MV-4-11 (cell line): ENCODE measurements at places on chromosomes 12 and 14.

DNA sequence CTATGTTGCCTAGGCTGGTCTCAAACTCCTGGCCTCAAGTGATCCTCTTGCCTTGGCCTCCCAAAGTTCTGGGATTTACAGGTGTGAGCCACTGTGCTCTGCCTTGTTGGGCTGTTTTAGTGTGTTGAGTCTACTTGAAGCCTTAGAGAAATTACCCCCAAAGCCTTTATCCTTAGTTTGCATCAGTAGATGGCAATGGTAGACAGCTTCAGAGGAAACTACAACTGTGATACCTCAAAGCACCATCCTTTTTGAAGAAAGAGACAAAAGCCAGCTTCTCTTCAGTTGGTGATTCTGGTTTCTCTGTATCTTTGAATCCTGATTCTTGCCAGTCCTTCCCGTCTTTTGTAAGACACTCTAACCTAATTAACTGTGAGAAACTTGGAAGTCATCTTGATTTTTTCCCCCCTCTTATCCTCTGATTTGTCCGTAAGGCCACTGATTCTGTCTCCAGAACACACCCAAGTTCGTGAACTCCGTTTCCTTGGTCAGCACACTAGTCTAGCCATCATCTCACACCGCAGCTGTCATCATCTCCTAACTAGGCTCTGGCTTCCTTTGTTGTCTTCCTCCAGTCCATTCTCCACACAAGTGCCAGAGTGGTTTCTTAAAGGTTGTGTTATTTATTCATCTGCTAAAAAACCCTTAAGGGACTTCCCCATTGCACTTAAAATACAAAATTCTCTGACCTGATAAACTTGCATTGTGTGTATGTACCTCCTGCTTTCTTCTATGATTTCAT is 20.2 kb downstream of the ATP2A2 start:
- DNase-seq = no peak

- no peak for DNase-seq
These were observed 209.1 kb downstream of the GRIN2B start for GRCh38 chr12:13772264-13772663.

DNA sequence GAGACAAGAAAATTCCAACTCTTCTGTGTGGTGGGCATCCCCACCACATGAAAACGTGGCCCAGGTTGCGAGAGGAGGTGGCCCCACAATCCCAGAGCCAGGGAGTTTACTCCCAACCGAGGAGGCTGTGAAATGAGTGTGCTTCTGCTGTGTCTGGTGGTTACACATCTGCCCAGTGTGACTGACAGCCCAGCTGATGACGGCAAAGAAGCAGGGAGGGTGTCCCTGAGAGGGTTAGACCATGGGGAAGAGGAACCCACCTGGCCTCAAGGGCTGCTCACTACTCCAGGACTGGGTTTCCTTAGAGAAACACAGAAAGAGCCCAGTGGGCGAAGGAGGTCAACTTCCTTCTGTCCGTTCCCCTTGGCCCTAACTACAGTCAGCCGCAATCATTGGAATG is 24.6 kb downstream of the ZFP36L1 start:
- DNase-seq = no peak

- no peak for DNase-seq
These were observed at the start of gene IFNG-AS1 for GRCh38 chr12:67989184-67989920. Gene IFNG-AS1, plus strand, starts transcription at chr12:67989447.

GRCh38 chr12:62632411-62632918 is 165.8 kb downstream of the MON2 start:
- no peak for DNase-seq

- DNase-seq = peak; percentile 35
These were observed 41.6 kb downstream of the UBE3B start for GRCh38 chr12:109518820-109519665.

- DNase-seq = no peak
These were observed 244.9 kb upstream of the DIO2 start for GRCh38 chr14:80456209-80456608.

- DNase-seq = no peak
These were observed 61.3 kb downstream of the DICER1 start for GRCh38 chr14:95095996-95096395.

DNA sequence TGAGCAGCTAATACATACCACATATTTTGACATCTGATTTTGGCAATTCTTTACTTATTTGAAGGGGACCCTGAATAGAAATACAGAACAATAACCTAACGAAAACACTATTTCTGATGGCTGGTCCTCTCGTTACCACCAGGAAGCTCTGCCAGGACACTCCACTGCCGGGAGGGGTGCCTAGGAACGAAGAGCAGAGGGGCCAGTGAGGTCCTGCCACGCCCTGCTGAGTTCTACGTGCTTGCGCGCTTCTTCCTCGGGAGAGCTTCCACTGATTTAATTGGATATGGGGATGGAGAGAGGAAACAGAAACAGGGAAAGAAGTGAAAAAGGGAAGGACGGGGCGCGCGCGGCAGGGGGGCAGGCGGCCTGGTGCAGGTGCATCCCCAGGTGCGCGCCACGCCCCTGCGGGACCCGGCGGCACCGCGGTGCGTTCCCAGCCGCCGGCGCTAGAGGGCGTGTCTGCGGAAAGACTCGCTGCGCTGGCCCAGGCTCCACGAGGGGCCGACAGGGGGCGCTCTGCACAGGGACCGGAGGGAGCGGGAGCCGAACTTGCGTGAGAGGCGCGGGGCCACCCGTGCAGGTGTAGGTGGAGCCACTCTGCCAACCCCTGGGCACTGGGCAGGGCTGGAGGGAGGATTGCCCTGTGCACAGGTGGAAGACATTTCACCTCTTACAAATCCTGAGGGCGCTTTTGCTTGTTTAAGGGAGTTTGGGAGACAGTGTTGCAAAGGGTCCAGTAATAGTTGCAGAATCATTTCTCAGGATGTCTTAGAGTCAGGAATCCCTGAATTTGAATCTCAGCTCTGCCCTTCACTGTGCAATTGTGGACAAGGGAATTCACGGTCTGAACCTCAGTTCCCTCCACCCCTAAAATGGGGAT is 986.3 kb upstream of the TMEM132C start:
- no peak for DNase-seq

- no peak for DNase-seq
These were observed 90.0 kb downstream of the GALNT9 start for GRCh38 chr12:132239392-132239791.

GRCh38 chr14:24857277-24857676 is 192.7 kb downstream of the STXBP6 start:
- no peak for DNase-seq

GRCh38 chr12:94941440-94941862 is 62.0 kb downstream of the NDUFA12 start:
- peak; percentile 16 for DNase-seq

DNA sequence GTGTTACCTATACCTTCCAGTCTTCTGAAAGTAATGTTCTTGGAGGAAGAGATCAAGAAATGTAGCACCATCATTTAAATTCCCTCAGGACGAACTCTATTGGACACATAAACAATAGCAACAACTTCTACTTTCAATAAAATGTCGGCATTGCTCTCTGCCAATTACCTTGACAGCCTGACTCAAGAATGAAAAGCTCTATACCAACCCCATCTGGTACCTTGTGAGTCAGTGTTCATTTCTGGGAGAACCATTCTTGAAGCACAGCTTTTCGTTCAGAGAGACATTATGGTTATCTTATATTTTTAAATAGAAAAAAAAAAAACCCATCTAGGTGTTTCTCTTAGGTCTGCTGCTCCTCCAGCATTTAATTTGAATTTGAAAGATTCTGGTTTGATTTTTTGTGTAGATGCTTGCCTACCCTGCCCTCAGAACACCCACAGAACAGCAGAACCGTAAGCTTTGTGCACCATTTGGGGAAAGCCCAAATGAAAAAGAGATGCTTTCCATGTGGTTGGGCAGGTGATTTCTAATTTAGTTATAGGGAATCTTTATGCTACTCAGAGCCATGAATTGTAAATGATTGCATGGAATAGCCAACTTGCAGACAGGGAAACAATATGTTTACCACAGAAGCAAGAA is 156.0 kb downstream of the SAMD4A start:
- peak; percentile 32 for DNase-seq

DNA sequence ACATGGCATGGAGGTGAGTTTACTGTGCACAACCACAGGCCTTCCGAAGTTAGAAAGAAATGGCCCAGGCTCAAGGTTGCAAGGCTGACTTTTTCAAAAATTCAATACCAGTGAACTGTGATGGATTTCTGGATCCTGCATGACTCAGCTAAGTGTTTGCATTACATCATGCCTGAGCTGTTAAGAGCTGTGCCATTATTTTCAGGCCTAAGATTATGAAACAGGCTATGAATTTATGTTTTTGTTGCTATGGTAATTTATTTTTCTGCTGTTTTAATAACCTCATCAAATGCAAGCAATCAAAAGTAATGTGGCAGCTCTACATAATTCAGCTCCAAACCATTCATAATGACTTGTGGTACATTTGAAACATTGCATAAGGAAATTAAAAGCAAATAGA is 457.7 kb upstream of the TMEM132C start:
- peak; percentile 84 for DNase-seq

- no peak for DNase-seq
These were observed 19.2 kb upstream of the DYNC1H1 start for GRCh38 chr14:101945171-101945570.

DNA sequence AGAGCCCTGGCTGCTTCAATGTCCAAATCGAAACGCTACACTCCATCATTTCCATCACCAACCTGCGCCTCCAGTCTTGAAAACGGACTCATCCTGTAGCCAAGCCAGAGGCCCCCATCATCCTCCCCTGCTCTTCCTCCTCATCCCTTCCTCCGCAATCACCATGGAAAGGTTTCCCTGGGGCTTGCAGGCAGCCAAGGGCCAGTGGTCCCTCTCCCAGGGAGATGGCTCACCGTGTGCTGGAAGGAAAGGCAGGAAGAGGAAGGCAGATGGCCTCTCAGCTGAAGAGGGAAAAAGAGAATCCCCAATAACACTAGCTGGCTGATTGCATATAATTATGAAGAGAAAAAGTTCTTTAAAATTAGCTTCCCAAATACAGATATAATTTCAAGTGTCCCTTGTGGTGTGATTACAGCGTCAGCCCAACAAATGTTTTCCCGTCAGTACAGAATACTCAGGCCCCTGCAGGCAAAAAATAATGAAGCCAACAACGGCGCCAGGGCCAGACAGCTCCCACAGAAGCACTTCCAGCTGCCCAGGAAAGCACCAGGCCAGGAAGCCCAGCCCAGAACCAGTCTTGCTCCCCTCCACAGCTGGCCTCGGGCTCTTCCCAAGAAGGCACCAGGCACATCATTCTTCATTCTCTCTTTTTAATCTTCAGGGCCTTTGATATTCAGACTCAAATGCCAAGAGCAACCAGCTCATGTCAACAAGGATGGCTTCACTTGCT is 24.7 kb downstream of the ITPK1 start:
- no peak for DNase-seq

- no peak for DNase-seq
These were observed 70.6 kb downstream of the TMEM132C start for GRCh38 chr12:128337431-128338170.

GRCh38 chr12:112792301-112792700 is 753 bp downstream of the RPH3A start:
- no peak for DNase-seq

GRCh38 chr14:22939684-22940083 is 10.5 kb upstream of the PRMT5 start:
- no peak for DNase-seq

GRCh38 chr12:22215467-22216253 is 118.8 kb downstream of the ST8SIA1 start:
- peak; percentile 42 for DNase-seq

DNA sequence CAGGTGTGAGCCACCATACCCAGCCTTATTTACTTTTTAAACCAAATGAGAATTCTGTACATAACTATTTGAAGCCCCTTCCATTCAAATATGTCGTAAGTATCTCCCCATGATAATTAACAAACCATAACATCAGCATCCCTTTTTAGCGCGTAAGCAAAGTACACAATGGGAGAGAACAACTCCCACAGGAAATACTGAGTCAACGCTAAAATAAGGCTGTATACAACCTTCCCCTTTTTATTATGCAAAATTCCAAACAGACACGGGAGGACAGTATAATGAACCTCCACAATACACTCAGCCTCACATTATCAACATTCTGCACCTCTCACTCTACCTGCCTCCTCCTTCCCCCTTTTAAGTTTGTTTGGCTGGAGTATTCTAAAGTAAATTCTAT is 73.5 kb downstream of the CCDC88C start:
- DNase-seq = no peak

- DNase-seq = no peak
These were observed 82.1 kb downstream of the PTPRB start for GRCh38 chr12:70555081-70555480.
